ENCODE measurements at places on chromosomes 12 and 14. TPM values are rescaled to one million over a fixed set of nuclear protein-coding genes. Genes with fewer than 3 reads are reported as not detected.
A peak's percentile ranks its signal among the peaks of the same experiment; 100 is the strongest.

TRIM9 gene
- 0.19 TPM for total RNA-seq

KRT7 gene
- total RNA-seq = not detected

XRCC3 gene
- 4.6 TPM for total RNA-seq

COCH gene
- total RNA-seq = not detected

JAG2 gene
- total RNA-seq = 1.3 TPM

ZDHHC22 gene
- not detected for total RNA-seq

AQP6 gene
- total RNA-seq = not detected

P2RX7 gene
- 4.6 TPM for total RNA-seq

CSRP2 gene
- not detected for total RNA-seq

CCDC88C gene
- total RNA-seq = 269 TPM

LRFN5 gene
- not detected for total RNA-seq

POLE gene
- 41.8 TPM for total RNA-seq

PSME2 gene
- total RNA-seq = 81.7 TPM

DEGS2 gene
- 0.11 TPM for total RNA-seq

SMIM41 gene
- total RNA-seq = not detected

SMOC1 gene
- not detected for total RNA-seq

GRCh38 chr12:108853981-108854446, 3.4 kb downstream of the SSH1 start:
- DNase-seq = no peak

DNA sequence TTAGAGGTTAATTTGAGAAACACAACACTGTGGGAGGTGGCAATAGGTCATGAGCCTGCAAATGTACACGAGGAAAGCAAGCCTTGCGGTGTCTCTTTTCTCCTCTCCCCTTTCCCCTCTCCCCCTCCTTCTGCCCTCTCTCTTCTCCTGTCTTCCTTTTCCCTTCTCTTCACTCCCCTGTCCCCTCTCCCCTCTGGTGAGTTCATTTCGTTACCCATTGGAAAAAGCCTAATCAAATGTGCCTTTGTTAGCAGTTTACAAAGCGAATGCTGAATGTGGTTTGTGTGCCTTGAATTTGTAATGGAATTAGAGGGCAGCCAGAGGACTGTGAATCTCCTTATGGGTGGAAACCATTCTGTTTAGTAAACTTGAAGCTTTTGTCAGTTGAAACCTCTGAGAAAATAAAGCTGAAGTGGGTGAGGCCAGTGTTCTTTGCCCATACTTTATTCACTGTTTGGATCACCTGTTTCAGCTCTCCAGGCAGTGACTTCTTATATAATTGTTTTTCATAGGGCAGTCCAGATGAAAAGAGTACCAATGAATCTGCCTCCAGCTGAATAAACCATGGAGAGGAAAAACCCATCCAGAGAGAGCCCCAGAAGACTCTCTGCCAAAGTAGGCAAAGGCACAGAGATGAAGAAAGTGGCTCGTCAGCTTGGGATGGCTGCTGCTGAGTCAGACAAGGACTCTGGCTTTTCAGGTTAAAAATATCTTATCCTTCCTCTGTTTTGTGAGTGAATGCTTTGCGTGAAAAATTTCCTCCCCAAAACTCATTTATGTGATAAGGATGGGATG, 7.3 kb downstream of the CIPC start:
- DNase-seq = no peak

GRCh38 chr14:69580009-69580577, 5.4 kb upstream of the CCDC177 start:
- DNase-seq = no peak

- no peak for DNase-seq
These were observed 31.9 kb downstream of the NOPCHAP1 start for GRCh38 chr12:105018012-105018411.

DNA sequence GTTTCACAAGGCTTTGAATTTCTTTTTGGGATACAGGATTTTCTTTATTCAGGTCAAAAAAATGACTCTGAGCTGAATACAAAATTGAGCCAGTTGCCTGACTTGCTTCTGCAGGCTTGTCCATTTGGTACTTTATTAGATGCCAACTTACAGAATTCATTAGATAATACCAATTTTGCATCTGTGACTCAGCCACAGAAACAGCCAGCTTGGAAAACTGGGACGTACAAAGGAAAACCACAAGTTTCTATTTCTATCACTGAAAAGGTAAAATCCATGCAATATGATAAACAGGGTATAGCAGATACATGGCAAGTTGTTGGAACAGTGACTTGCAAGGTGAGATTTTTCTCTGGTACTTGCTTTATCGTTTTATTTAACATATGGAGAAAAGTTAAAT, 5.8 kb downstream of the AP5M1 start:
- no peak for DNase-seq

- no peak for DNase-seq
These were observed 840 bp downstream of the MRPL52 start for GRCh38 chr14:22830443-22831010.

DNA sequence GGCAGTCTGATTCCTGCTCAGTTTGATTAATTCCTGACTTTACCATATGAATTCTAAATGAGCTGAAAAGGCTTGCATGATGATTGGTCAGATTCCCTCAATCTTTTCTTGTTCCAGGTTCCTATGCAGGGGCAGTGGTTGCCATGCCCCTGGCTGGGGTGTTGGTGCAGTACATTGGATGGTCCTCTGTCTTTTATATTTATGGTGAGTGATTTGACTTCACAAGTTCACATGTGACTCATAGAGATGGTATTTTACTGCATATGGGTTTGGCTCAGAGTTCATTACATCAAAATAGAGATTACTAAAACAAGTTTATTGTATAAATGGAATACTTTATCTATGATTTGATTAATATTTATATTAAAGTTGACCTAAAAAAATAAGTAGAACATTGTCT, 44.8 kb downstream of the SLC17A8 start:
- DNase-seq = no peak

- peak; percentile 17 for DNase-seq
These were observed 466 bp downstream of the SAV1 start for GRCh38 chr14:50667684-50667995.

- no peak for DNase-seq
These were observed 406 bp downstream of the PARP2 start for GRCh38 chr14:20343862-20344220.

DNA sequence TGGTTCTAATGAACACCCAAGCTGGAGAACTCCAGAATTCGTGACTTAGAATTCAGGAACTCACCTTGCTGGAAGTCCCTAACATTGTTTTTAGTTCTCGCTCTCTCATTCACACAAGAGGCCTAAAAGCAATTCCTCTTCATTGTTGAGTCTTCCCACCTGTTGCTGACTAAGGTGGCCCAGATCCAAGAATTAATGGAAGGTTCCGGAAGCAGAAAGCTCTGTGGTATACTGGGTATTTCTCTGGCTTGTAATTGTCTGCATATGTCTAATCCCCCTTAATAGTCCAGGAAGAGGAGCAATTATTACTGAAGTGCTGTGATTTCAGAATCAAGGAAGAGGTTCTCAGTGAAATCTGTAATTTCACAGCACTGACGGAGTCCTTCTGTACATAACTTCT, 31.4 kb downstream of the TMEM233 start:
- no peak for DNase-seq

GRCh38 chr12:46546634-46547273, 174.2 kb upstream of the SLC38A2 start:
- no peak for DNase-seq

DNA sequence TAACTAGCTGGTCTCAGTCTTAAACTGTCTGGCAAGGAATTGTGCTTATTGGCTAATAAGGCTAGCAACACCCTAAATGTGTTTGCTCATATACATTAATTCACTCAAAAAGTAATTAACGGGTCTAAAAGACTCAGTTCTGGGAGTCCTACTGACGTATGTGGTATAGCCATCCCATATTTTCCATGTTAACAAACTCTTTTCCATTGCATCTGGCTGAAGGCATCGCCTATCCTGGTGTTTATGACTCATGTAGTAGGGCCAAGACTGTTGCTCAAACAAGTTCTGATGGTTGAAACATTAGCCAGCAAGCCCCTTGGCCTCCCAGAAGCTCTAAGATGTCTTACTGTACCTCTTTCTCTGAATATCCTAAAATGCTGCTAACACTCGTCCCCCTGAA, 98.5 kb downstream of the PHLDA1 start:
- DNase-seq = no peak

GRCh38 chr12:89574736-89575208, 48.9 kb upstream of the POC1B start:
- no peak for DNase-seq

- no peak for DNase-seq
These were observed 915.2 kb downstream of the RPS29 start for GRCh38 chr14:48670939-48671338.

DNA sequence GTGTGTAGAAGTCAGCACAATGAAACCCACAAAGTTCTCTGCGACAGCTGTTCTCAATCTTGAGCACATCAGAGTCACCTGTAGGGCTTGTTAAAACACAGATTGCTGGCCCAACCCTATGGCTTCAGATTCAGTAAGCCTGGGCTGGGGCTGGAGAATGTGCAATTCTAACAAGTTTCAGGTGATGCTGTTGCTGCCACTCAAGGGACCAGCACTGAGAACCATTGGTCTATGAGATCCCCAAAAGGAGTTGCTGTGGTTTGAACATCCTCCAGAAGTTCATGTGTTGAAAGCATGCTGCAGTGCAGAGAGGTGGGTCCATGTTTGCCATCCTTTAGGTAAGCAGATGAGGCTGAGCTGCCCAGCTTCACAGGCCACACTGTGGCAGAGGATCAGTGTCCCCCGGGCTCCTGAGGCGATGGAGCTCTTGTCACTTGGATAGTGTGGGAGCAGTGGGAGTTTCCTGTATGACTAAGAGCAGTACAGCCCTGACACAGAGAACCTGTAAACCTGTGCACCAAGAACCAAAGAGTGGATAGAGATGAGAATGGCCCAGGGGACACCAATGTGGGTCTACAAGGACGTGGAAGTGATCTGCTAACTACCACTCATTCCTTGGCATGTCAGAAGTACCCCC, 8.0 kb upstream of the RTRAF start:
- no peak for DNase-seq

DNA sequence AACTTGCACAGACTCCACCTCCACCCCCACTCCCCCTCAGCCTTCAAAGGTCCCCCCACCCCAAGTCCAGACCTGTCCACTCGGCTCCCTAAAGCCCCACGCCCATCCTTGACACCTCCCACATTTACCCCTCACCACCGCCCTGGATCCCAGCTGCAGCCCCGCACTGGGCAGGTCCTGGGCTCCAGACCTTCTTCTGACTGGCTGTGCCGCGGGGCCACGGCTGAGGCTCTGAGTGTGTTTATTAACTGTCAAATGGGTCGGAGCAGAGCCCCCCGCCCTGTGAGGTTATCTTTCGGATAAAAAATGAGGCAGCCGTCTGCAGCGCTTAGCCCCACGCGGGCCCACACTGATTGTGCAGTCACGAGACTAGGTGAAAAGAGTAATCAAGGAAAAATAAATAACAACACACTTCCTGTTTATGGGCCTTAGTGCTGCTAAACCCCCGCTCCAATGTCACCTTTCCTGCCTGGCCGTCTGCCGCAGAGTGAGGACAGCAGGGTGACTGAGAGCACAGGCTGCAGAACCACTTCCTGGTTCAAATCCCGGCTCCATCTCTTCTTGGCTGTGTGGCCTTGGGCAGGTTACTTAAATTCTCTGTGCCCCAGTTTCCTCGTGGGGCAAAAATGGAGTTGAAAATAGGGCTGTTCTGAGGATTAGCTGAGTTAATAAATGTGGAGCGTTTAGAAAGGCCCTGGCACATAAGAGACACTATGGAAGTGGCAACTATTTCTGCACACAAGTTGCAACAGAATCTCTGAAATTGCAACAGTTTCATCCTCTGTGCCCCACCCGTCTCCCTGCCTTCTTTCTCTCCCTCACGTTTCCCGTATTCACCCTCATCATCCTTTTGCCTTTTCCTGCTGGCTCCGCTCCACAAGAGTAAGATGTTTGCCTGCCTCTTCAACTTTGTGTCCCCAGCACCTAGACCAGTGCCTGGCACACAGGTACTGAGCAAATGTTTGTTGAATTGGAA, 9.4 kb downstream of the SETD1B start:
- no peak for DNase-seq

DNA sequence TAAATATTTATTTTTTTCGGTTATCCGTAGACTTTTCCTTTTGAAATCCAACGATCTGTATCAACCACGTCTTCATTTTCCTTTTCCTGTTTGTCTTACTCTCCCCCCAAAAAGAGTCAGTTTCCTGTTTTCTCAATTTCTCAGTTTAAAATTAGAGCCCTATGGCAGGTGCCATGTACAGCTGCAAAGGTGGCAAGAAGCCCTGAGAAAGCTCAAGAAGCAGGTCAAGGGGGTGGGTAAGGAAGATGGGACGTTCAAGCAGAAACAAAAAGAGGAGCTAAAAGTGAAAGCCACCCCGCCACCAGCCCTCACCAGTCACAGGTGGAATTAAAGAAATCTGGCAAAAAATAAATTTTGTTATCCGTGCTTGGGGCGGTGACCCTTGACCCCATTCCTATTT, 26.7 kb downstream of the SLC35E3 start:
- DNase-seq = no peak

DNA sequence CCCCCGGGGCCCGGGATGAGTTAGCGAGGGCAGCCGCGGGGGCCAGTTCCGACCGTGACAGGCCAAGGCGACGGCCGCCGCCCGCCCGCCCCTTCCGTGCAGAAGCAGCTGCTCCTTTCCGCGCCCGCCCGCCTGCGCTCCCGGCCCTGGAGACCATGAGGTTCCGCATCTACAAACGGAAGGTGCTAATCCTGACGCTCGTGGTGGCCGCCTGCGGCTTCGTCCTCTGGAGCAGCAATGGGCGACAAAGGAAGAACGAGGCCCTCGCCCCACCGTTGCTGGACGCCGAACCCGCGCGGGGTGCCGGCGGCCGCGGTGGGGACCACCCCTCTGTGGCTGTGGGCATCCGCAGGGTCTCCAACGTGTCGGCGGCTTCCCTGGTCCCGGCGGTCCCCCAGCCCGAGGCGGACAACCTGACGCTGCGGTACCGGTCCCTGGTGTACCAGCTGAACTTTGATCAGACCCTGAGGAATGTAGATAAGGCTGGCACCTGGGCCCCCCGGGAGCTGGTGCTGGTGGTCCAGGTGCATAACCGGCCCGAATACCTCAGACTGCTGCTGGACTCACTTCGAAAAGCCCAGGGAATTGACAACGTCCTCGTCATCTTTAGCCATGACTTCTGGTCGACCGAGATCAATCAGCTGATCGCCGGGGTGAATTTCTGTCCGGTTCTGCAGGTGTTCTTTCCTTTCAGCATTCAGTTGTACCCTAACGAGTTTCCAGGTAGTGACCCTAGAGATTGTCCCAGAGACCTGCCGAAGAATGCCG, 699 bp downstream of the MGAT2 start:
- peak; percentile 70 for DNase-seq

DNA sequence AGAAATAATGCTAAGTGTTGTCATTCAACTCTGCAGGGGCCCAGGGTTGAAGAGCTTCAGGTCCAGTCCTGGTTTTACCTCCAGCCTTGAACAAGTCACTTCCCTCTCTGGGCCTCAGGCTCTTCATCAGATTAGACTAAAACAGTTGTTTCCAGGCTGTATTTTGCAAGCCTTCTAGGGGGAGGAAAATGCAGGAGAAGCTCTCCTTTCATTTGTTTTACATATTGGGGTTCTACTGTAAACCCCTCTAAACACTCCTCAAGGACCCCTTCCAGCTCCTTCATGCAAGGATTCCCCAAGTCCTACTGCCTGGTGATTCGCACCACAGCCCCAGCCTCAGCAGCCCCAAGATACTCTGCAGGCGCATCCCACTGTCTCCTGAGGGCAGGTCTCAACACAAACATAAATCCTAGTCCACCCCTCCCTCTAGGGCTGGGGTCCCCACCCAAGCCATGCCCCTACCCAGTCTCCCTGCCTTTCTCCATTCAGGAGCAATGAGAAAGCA, 2.7 kb downstream of the SDR9C7 start:
- peak; percentile 38 for DNase-seq

- no peak for DNase-seq
These were observed 37.6 kb downstream of the MVK start for GRCh38 chr12:109611223-109611622.

GRCh38 chr14:105664691-105665090, 138.3 kb downstream of the TMEM121 start:
- DNase-seq = no peak

All from CD4-positive, alpha-beta T cell (primary cell).